Naive B cell (primary cell): ENCODE measurements at places on chromosomes 5 and 9. TPM values are rescaled to one million over a fixed set of nuclear protein-coding genes. Genes with fewer than 3 reads are reported as not detected.

Gene IFNA13
- polyA plus RNA-seq = not detected

DNA sequence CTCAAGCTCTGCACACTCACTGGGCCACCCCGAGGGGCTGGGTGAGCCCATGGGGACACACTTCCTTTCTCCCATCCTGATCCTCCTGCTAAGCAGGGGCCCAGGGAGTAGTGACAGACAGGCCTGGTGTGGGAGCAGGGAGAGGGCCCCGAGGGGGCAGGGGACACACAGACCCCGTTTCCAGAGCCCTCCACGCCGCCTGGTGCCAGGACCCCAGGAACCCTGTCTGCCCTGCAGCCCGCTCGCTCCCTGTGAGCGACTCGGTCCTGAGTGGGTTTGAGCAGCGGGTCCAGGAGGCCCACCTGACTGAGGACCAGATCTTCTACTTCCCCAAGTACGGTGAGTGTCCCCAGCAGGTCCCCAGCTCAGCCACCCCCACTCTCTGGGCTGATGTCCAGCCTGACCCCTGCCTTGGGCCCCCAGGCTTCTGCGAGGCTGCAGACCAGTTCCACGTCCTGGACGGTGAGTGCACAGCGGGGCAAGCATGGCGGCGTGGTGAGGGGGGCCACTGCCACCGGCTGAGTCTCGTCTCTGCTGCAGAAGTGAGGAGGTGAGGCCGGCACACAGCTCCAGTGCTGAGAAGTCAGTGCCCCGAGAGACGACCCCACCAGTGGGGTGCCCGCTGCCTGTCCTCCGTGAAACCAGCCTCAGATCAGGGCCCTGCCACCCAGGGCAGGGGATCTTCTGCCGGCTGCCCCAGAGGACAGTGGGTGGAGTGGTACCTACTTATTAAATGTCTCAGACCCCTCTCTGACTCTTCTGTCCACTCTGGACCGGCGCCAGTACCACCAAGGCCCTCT, 1.4 kb downstream of the C8G start:
- no peak for DNase-seq
- no peaks in the 10 kb centered on the region for H3K36me3 ChIP-seq
- H3K4me1 ChIP-seq = peaks cover 20% of the 10 kb centered on the region
- H3K27me3 ChIP-seq = no peaks in the 10 kb centered on the region

DNA sequence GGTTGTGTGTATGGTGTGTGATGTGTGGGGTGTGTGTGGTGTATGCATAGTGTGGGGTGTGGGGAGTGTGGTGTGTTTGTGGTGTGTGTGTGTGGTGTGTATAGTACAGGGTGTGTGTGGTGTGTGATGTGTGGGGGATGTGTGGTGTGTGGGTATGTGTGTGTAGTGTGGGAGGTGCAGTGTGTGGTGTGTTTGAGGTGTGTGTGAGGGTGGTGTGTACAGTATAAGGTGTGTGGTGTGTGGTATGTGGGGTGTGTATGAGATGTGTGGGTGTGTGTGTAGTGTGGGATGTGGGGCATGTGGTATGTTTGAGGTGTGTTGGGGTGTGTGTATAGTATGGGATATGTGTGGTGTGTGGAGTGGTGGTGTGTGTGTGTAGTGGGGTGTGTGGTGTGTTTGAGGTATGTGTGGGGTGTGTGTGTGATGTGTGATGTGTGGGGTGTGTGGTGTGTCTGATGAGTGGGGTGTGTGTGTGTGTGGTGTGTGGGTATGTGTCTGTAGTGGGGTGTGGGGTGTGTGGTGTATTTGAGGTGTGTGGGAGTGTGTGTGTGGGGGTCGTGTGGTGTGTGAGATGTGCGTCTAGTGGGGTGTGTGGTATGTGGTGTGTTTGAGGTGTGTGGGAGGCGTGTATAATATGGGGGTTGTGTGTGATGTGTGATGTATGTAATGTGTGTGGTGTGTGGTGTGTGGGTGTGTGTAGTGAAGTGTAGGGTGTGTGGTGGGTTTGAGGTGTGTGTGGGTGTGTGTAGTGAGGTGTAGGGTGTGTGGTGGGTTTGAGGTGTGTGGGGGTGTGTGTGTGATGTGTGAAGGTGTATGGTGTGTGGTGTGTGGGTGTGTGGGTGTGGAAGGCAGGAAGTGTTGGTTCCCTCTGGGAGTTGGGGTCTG, 8.6 kb downstream of the ECSCR start:
- no peaks in the 10 kb centered on the region for H3K36me3 ChIP-seq
- H3K27me3 ChIP-seq = no peaks in the 10 kb centered on the region
- H3K4me3 ChIP-seq = no peak overlapping the region
- no peak overlapping the region for H3K27ac ChIP-seq
- no peak for DNase-seq

GRCh38 chr5:157772127-157772526, 28.6 kb downstream of the LSM11 start:
- no peaks in the 10 kb centered on the region for H3K36me3 ChIP-seq
- no peaks in the 10 kb centered on the region for H3K4me1 ChIP-seq
- H3K27me3 ChIP-seq = no peaks in the 10 kb centered on the region
- DNase-seq = no peak

DNA sequence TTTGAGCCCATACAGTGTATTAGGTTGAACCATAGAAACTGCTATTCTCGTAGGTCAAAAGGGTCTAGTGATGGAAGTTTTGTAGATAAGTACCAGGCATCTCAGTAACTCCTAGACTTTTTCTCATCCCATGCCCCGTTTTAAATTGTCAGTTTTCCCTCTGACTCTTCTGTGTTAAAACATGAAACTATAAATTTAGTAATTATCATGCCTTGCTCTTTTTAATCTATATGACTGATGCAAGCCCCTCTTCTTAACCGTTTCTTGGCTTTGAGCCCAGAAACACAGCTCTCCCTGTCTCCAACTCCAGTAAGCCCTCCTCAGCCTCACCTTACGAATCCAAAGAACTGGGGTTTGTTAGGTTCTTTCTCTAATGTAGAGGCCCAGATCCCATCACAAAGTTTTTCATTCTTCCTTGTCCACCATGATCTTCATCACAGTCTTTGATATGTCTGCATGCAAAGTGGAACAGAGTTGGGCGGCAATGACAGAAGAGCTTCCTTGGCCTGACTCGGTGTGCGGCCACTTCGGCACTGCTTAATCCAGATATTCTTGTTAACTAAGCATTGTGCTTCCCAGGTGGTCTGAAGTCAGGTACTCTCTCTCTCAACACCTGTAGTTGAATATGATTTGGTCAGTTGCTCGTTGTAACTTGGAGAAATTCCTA, 21.1 kb downstream of the RGMB start:
- peaks cover 15% of the 10 kb centered on the region for H3K4me1 ChIP-seq
- no peaks in the 10 kb centered on the region for H3K27me3 ChIP-seq
- no peak overlapping the region for H3K27ac ChIP-seq

- peaks cover 31% of the 10 kb centered on the region for H3K4me1 ChIP-seq
- H3K36me3 ChIP-seq = no peaks in the 10 kb centered on the region
- peak overlapping the region; percentile 94 for H3K27ac ChIP-seq
- H3K4me3 ChIP-seq = peak overlapping the region; percentile 0
- peak; percentile 50 for DNase-seq
- no peaks in the 10 kb centered on the region for H3K27me3 ChIP-seq
These were observed 40.5 kb upstream of the RPL26L1 start for GRCh38 chr5:172918421-172919371.

- H3K27me3 ChIP-seq = no peaks in the 10 kb centered on the region
- DNase-seq = peak; percentile 9
- peaks cover 36% of the 10 kb centered on the region for H3K4me1 ChIP-seq
- H3K27ac ChIP-seq = peak overlapping the region; percentile 38
- H3K4me3 ChIP-seq = no peak overlapping the region
These were observed 3.1 kb downstream of the GTF3C4 start for GRCh38 chr9:132673355-132673754.

GRCh38 chr5:1820381-1820780, 19.2 kb downstream of the NDUFS6 start:
- H3K4me3 ChIP-seq = no peak overlapping the region
- DNase-seq = no peak
- no peaks in the 10 kb centered on the region for H3K4me1 ChIP-seq
- H3K27me3 ChIP-seq = no peaks in the 10 kb centered on the region
- no peak overlapping the region for H3K27ac ChIP-seq

Gene IL3
- polyA plus RNA-seq = not detected

Gene GFI1B
- polyA plus RNA-seq = 1.4 TPM
